ENCODE measurements at places on chromosomes 6 and 20.

- no peak for DNase-seq
Measured at GRCh38 chr6:13375360-13375878, 47.1 kb upstream of the TBC1D7 start.

DNA sequence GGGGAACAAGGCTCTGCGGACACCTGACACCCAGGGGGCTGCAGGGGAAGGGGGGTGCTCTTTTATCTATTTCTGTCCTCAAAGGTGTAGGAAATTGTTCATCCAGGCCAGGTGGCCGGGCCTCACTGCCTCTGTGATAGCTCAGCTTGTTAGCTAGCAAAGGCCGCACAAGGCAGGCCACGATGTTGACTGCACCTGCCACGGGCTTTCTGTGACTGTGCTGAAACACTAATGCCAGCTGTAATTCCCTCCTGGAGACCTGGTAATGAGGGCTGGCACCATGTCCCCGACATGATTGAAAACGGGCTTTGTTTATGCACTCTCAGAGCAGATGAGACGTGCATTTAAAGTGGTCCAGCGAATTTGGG, 61.4 kb upstream of the APCDD1L start:
- no peak for DNase-seq

DNA sequence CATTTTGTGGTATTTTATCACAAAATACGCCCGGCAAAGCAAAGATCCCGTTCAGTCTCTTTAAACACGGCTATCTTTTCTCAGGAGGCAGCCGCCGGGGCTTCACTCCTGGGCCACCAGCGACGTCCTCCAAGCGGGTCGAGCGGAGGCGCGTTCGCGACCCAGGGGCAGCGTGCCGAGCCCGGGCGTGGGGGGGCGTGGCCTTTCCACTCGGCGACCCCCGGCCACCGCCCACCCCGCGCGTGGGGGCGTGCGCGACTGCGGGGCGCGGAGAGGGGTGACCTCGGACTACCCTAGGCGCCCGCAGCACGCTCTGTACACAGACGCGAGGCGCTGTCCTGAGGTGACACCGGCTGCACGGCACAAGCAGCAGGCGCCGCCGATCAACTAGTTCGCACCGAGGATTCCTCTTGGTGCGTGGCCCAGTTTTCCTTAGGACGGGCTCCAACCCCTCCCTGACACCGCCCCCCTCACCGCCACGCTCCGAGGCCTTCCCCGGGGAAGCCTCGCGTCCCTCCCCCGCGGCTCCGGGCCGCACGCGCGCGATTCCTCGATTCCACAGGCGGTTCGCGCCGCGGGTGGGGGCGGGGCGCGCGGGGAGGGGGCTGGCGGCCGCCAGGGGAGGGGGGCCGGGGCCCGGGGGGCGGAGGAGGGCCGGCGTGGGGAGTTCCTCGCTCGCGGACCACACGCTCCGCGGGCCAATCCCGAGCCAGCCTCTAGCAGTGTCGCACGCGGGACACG, 1.1 kb upstream of the JARID2 start:
- DNase-seq, result peak; percentile 87

- no peak for DNase-seq
Measured at GRCh38 chr6:76681781-76682180, 609.3 kb upstream of the IMPG1 start.

DNA sequence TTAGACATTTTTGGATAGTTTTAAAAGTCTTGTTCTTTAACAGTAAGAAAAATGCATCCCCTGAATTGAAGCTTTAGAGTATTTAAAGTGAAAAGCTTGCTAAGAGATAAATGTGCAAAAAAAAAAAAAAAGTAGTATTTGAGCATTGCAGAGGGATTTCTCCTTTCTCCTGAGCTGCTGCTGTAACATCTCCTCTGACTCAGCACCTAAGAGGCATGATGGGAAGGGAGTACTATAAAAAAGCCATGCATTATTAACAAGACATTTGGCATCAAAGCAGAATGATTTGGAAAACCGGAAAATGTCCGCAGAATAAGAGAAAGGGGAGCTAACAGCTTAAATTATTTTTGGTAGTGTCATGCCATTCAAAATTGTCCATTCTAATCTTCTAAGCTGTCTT, 27.9 kb downstream of the B4GALT5 start:
- no peak for DNase-seq

- DNase-seq, result no peak
Measured at GRCh38 chr6:24861934-24862333, 63.2 kb upstream of the ARMH2 start.

- DNase-seq, result no peak
Measured at GRCh38 chr6:29495571-29495970, 7.8 kb upstream of the MAS1L start.

DNA sequence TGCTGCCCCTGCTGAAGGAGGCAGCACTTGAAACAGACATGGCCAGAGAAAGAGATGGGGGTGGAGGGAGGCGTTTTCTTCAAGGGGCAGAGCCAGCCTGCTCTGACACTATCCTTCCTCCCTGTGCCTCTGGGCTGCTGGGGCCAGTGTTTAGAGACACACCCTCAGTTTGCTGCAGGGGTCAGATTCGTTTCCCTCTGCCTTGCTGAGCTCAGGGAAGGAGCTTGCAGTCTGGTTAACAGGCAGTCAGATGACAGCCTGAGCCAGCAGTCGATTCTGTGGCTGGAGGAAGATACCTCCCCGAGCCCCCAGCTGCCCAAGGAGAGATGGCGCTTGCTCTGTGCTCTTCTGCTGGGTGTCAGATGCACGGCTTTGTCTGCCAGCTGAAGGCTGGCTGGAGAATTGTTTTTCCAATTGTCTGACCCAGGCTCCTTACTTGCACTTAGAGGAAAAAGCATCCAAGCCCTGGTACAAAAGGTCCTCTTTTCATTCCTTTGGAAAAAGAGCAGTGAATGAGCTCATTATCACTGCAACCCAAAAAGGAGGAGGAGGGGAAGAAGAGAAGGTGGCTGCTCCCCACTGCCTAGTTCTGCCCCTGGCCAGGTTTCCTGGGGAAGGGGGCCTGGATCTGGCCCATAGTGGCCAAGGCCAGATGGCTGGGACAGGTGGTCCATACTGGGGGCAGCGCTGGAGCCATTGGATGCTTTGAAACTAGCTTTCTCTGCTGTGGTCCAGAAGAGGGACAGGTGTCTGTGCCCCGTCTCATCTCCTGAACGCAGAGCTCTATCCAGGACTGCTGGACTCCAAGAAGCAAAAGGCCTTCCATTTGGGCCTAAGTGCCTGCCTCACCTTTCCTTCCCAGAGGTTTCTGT, 88.2 kb downstream of the TCP11 start:
- DNase-seq, result no peak

GRCh38 chr20:15439551-15439950, 1102.1 kb upstream of the FLRT3 start:
- DNase-seq, result no peak

- no peak for DNase-seq
Measured at GRCh38 chr6:31865205-31866118, 2.8 kb upstream of the NEU1 start.

GRCh38 chr6:157522472-157522871, 141.5 kb downstream of the ZDHHC14 start:
- no peak for DNase-seq

DNA sequence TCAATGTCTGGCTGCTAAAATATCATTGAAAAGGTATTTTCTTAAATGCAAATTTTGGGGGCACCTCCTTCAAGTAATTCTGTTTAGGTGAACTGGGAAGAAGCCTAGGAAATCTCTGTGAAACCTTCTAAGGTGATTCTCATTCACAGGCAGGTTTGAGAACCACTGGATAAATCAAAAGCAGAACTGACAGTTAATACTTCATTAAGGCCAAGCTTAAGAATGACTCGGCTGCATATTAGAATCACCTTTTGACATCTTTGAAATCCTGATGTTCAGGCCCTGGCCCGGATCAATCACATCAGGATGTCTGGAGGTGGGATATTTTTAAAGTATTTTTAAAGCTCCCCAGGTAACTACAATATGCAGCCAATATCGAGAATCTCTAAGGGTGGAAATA, 50.6 kb downstream of the FKBP1C start:
- DNase-seq, result no peak

DNA sequence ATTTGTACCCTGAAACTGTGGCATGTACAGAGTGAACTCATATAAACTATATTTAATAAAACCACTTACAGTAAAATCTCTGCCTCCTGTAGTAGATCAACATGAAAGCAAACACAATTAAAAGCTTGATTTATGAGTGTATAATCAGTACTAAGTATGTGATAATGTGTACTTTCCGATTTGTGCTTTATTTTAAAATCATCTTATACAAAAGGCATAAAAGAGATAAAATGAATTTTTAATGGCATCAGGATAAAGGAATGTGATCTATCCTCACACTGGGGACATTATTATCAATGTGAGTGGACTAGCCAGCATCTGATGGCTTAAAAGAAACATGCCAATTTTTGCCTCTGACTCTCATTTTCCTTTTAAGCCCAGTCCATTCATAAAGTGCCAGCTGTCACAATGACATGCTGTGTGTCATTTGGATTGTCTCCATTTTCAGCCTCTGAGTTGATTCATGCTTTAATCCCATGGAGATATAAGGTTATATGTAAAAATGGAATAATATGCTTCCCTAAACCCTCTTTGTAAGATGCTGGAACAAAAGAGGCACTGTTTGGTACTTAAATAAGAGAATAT, 831.6 kb upstream of the EYS start:
- no peak for DNase-seq

- peak; percentile 92 for DNase-seq
Measured at GRCh38 chr6:37525460-37526357, 26.0 kb upstream of the CCDC167 start.

DNA sequence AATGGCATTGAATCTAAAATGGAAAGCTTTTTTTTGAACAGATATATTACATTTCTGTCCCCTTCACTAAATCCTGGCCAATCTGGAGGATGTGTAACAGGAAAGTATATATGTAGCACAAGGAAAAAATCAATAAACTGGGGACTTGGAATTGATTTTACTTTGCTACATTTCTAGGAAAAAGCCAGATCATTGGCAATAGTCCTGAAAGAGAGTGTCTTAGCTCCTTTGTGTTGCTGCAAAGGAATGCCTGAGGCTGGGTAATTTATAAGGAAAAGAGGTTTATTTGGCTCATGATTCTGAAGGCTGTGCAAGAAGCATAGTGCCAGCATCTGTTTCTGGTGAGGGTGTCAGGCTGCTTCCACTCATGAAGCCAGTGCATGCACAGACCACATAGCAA, 574.9 kb downstream of the HTR1B start:
- no peak for DNase-seq

DNA sequence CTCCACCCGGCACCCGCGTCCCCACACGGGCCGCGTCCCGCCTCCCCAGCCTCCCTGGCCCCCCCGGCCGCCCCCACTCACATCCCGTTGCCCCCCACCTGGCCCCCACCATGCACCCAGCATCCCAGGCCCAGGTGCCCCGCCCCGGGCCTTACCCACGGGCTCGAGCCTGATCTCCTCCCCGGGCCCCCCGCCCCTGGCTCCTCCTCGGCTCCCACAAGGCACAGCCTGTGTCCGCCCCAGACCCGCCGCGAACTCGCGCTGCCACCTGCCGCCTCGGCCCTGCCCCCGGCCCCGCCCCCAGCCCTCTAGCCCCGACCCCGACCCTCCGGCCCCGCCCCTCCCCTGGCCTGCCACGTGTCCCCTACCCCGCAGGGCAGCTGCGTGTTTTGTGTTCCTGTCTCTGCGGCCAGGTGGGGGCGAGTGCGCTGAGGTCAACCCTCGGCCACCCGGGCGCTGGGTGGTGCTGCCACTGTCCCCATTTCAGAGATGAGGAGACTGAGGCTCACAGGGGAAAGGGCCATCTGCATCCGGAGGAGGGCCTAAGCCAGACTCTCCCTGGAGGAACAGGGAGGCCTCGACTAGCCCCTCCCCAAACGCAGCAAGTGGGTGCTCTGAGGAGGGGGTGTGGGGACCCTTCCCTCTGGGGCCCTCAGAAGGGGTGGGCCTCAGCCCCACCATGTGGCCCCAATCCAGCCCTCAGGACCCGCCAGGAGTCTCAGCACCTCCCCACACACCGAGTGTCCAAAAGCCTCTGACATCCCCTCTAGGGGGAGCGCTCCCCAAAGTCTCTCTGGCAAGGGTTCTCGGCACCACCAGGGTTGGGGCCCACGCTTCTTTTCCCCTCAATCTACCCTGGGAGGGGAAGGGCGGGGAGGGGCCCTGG, 99.8 kb downstream of the TAF4 start:
- peak; percentile 88 for DNase-seq

Data from endodermal cell (in vitro differentiated cells).